ENCODE measurements at places on chromosomes 16 and 17.
A peak's percentile ranks its signal among the peaks of the same experiment; 100 is the strongest.

- DNase-seq: no peak
Observed at GRCh38 chr17:8412089-8412488, 14.5 kb upstream of the RNF222 start.

DNA sequence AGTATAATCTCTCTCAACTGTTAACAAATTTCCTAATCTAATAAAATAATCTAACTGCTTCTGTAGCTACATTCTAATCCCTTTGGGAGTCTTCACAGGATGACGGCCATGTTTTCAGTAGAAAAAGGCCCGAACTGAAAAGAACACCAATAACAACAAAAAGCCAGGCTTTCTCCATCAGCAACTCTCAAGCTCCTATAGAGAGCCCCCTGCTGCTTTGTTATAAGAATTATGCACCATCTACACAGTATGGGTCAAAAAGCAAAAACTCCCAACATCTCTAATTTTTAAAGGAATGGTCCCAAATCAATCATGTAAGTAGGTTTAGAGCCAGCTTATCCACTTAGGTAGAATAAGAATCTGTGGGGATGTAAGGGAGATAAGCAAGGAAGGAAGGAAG is 163.6 kb upstream of the C17orf78 start:
- no peak for DNase-seq

DNA sequence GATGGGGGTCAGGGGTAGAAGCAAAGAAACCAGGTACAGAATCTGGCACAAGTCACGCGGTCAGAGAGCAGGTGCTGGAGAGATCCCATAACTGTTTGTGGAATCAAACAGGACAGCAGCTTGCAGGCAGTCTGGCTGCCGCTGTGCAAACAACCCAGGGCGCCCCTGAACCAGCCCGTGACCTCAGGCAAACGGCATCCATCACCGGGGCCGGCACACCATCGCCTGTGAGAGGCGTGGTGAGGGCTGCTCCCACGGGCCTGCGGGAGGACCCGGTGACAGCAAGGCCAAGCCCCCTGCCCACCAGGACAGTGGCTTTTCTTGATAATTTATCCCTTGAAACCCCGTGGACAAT is 47.9 kb downstream of the CBFA2T3 start:
- no peak for DNase-seq

GRCh38 chr16:53991754-53992378 is 287.9 kb downstream of the FTO start:
- no peak for DNase-seq

- peak; percentile 22 for DNase-seq
Observed at GRCh38 chr17:47719411-47720152, 13.5 kb upstream of the TBX21 start.

- DNase-seq: no peak
Observed at GRCh38 chr16:65658349-65658748, 536.5 kb upstream of the CDH11 start.

GRCh38 chr16:4477966-4478365 is 1.8 kb downstream of the HMOX2 start:
- no peak for DNase-seq

- no peak for DNase-seq
Observed at GRCh38 chr16:81863630-81864352, 84.7 kb downstream of the PLCG2 start.

DNA sequence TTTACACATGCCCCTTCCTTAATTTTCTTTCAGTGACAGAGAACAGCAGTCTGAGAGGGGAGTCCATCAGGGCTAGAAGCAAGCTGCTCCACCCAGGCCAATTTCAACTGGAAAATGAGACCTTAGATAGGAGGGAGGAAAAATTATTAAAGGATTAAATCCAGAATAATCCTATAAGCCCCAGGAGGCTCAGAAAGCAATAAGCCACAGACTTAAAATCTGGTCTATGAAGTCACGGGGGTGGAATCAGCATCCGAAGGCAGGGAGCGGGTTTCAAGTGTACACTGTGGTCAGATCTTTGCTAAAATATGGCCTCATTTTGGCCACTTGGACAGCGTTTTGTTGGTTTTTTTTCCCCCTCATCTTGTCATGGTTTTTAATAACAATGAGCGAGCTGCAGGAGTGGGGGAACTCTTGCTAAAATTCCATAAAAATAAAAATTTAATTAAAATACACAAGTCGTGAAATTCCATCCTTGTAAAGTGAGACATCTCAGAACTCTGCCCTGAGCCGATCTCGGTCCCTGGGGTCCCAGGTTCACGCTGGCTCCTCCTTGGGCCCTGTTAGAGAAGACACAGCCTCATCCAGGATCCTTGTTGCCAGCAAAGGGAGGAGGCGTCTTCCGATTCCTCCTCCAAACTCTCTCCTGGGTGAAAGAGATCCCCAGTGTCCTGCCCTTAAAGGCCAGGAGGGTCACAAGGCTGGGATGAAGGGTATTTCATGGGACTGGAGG is 51.6 kb upstream of the ETV4 start:
- DNase-seq: no peak

- DNase-seq: no peak
Observed at GRCh38 chr17:59423137-59423724, 91.8 kb downstream of the YPEL2 start.

DNA sequence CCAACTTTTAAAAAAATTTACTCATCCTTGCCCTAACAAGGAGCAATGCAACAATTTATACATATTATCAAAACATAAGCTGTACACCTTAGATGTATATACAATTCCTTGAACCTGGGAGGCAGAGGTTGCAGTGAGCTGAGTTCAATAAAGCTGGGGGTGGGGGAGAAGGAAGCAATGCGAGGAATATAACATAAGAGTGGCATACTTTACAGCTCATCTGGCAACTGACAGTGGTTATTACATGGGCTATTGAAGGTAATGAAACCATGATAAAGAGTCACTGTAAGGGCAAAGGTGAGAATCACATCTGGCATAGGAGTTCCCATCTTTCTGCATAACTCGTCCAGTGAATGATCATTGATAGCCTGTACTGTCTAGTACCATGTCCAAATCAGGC is 43.7 kb downstream of the CA4 start:
- no peak for DNase-seq

- no peak for DNase-seq
Observed at GRCh38 chr17:81388091-81388611, 7.1 kb upstream of the BAHCC1 start.

DNA sequence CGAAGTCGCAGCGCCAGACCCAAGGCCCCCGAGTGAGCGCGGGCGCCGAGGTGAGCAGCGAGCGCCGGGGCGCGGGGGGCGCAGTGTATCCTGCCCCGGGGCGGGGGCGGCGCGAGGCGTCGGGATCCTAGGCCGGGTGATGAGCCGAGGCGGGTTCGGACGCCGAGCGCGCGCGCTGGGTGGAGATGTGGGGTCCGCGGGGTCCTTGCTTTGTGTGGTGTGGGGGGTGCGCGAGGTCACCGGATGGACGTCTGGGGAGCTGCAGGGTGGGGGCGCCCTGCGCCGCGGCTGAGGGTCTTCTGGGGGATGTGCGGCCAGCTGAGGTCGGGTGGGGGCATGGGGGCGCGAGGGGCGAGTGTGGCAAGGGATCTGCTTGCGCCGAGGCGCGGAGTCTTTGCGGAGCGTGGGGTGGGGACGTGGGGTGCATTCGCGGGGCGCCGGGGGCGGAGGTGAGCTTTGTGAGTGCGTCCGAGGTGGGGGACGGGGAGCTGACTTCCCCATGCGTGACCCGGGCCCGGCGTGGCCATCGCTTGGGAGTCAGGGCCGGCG is 560 bp downstream of the RAI1 start:
- DNase-seq: no peak

DNA sequence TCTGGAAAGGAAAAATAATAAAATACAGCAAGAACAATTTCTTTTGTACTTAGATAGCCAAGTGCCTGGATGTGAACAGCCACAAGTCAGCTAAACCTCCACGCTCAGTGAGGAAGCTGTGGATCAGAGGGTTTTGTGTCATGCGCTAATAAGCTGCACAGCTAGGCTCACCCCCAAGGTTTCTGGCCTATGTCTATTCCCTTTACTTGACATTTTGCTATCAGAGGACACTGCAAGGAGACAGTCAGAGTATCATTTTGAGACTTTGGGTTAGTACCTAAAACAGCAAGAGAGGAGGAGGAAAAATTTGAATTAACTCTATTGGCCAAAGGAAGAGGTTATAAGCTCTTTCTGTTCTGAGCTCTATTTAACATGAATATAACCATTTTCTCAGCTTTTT is 139.3 kb downstream of the KCNJ2 start:
- DNase-seq: no peak

DNA sequence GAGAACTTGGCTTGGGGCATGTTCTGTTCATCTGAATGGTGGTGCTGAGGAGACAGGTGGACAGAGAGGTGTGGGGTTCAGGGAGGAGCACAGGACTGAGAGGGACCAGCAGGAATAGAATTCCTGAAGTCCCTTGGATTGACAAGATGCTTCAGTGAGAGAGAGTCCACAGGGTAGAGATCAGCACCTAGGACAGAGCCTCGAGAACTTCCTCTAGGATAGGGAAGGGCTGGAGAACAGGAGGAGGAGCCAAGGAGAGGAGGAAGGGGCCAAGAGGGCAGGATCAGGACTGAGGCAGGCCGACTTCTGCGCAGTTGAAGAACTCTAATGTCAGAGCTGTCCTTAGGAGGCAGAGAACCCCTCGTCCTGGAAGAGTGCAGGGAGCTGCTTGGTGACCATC is 138.4 kb downstream of the PRKCB start:
- DNase-seq: no peak

DNA sequence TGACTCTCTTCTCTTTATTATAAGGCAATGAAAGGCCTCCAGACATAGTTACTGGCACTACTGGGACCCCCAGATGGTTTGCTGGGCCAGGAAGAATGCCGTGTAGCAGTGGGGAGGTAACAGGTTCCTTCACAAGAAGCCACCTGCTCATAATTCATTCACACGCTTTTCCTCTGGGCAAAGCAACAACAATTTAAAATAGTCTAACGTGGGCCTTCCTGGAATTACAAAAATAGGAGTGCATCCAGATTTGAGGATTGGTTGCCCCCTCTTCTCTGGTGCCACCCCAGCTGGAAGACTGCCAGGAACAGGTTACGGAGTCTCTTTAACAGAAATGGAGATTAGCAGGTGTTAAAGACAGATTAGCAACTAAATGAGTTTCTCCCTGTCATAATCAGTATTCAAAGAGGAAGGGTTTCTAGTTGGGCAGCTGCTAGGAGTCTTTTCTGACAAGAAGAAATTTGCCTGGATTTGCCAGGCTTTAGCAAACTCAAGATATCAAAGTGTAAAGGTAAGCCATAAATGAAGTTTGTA is 409.6 kb downstream of the NPIPA8 start:
- DNase-seq: no peak

- no peak for DNase-seq
Observed at GRCh38 chr17:6994666-6995256, 1.1 kb upstream of the ALOX12 start.

DNA sequence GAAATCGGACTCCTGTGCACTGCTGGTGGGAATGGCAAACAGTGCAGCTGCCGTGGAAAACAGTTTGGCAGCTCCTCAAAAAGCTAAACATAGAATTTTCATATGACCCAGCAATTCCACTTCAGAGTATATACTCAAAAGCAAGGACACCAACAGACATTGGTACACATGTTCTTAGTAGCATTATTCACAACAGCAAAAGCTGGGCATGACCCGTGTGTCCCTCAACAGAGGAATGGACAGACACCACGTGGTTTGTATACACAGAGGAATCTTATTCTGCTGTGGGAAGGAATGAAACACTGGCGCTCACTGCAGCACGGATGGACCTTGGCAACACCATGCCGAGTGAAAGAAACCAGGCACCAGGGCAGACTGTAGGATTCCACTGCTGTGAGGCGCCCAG is 16.0 kb downstream of the NPTX1 start:
- DNase-seq: no peak

DNA sequence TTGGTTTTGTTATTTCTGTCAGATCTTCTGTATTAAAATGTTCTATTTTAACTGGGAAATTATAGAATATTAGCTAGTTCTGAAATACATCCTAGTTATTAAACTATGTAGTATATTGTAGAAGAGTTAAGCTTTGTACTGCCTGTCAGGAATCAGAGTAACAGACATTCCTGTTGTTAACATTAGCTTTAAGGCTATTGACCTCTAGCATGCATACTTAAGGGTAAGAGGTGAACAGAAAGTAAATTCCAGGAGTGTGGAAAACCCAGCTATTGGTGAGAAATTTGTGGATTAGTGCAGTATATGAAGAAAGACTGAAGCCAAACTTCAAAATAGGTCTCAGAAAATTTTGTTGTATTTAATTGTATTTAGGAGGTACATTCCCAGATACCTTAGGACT is 111.3 kb downstream of the CHD9 start:
- no peak for DNase-seq

DNA sequence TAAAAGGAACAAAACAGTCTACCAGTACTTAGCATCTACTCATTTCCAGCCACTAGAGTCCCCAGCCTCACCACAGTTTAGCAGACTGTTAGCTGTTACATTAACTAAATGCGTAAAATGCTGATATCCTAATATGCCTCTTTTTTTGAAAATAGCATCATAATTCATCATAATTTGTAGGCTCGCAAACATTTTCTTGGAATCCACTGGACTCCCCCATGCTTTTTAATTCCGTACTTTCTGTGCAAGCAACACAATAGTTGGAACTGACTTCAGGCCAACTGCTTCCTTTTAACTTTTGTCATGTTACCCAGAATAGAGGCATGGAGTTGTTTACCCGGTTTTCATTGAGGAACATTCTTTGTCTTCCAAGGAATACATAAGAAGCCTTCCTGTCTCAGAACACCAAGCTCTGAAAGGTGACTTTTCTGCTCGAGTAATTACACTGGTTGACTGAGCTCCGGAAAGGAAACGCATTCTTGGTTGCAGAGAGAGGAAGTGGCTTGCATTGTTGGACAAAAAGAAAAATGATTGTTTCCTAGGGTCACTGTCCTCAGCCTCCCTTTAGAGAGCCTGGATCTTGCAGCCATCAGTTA is 30.9 kb upstream of the SEC14L1 start:
- no peak for DNase-seq

- no peak for DNase-seq
Observed at GRCh38 chr16:85159179-85159980, 47.1 kb upstream of the CIBAR2 start.

DNA sequence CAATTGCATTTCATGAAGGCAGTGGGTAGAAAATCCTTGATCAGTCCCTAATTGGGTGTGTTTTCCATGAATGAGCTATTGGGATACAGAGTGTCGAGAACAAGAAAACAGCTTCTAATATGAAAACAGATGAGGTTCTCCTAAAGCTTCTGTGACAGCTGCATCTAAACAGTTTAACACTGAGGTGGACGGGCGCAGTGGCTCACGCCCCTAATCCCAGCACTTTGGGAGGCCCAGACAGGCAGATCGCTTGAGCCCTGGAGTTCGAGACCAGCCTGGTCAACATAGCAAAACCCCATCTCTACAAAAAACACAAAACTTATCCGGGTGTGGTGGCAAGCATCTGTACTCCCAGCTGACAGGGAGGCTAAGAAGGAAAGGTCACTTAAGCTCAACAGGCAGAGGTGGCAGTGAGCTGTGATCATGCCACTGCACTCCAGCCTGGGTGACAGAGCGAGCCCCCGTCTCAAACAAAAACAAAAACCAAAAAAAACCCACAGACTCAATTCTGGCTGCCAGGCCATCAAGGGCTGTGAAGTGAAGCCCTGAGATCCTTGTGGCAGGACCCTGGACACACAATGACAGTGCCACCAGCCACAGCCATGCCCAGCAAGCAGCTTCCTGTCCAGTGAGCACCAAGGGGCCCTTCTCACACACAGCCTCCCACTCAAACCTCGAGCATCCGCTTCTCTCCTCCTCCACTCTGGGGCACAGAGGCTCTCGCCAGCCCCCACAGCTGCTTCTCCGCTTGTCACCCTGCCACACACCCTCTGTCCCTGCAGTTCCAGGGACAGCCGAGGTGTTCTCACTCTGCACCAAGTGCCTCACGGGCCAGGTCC is 44.0 kb downstream of the ANKRD11 start:
- no peak for DNase-seq

Data from CD4-positive, alpha-beta T cell treated with Interferon alpha-2 for 1 hour (primary cell).